GM19239 (cell line): ENCODE measurements at places on chromosomes 7 and 10.

GRCh38 chr7:116316838-116317628, 106.7 kb downstream of the TES start:
- peak; percentile 7 for DNase-seq

GRCh38 chr7:81865754-81866153, 95.9 kb upstream of the HGF start:
- DNase-seq = no peak

DNA sequence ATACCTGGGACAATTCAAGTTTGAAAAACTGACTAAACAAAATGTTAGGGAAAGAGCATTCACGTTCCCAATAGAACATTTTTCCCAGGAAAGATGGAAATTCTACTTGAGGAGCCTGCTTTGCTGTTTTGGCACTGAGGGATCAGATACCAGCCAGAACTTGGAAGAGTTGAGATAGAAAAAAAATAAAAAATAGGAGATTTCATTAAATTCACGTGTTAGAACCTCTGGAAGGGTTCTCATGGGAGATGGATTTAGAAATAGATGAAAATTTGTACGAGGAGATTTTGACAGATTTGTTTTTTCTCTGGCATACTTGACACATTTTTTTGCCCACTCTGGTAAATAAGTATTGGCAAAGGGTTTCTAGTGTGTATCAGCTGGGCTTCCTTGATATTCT, 63.7 kb downstream of the CELF2 start:
- no peak for DNase-seq

DNA sequence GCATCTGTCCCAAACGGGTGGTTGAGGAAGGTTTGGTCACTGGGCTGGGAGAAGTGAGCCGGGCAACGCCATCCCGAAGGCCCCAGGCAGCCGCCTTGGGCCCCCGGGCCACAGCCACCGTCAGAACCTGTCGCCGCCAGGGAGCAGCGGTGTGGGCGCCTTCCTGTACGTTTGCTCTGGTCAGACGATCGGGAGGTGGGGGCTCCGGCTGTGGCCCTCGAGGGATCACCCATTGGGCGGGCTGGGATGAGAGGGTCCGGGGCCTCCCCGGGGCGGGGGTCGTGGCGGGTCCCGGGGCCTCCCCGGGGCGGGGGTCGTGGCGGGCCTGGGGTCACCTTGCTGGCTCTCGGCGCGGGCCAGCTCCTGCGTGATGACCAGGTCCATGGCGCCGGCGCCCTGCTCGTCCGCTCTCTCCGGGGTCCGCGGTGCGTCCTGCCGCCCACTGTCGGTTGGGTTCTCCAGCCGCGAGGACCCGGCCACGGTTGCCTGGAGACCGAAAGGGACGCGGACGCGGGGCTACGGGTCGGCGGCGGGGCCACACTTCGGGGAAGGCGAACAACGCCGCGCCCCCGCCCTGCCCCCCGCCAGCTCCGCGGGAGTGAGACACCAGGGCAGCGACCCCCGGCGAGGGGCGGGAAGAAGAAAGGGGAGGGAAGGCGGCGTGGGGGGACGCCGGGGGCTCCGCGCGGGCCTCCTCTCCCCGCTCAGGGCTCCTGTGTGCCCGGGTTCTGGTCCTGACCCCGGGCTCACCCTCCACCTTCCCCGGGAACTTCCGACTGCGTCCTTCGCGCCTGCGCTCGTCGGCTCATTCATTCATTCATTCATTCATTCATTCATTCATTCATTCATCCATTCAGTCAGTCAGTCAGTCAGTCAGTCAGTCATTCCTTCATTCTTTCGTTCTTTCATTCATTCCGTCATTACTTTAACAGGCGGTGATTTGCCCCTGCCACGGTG, at the start of gene CFAP46:
Gene CFAP46, minus strand, starts transcription at position 470 of the 957 bp plus-strand sequence. Its CDS starts 86 bp downstream, at position 384.
- peak; percentile 50 for DNase-seq

- DNase-seq = no peak
Measured at GRCh38 chr7:73972614-73973013, 55.4 kb upstream of the ELN start.

DNA sequence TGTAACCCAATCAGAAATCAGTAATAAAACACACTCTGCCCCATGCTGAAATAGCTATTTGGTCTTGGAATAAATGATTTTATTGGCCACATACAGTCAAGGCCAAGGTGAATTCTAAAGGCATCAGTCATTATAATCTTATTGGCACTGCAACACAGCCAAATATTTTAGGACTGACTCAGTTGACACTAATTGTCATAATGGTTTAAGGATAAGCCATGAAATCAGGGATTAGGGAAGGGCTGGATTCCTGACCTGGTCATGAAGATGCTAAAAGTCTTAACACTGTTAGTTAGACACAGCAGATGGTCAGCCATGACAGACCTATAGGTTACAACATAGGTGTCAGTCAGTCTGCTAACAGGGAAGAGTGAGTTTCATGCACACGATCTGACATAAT, 330.3 kb upstream of the NPSR1 start:
- DNase-seq = no peak

- DNase-seq = no peak
Measured at GRCh38 chr10:49083261-49083660, 32.1 kb downstream of the VSTM4 start.

DNA sequence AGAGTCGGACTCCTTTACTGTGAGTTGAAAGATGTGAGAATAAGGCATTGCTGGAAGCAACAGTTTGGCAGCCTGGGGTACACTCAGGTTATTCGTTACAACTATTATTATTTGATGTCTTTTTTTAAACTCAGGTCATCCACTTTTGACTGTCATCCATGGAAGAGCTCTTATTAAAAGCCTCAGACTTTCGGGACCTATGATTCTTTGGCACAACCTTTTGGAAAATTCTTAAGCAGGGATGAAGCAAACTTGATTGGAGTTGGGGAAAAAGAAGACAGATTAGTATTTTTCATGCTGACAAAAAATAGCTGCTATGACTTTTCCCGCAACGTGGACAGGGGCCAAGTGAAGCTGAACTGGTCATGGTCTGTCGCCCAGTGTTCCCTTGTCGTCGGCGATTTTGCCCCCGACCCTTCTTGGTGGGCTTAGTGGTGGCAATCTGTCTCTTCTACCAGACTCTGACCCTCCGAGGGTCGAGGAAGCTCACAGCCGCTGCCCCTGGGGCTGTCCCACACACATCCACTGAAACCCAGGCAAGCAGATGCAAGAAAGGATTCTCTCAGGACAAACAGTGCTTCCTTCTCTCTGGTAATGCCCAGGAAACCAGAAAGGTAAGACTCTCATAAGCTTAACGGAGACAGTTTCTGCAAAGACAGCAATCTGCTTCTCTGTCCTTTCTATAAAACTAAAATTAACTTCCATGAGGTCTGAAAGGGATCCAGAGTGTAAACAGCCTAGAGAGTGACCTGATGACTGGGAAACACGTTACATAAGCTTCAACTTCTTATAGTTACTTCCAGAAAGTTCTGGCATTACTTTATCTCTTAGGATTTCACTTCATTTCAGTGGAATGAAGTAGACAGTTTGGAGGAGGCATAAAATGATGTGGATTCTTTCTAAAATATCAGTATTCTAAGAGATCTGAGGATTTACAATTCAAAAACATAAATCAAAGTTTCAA, 1.0 kb downstream of the CPED1 start:
- no peak for DNase-seq

DNA sequence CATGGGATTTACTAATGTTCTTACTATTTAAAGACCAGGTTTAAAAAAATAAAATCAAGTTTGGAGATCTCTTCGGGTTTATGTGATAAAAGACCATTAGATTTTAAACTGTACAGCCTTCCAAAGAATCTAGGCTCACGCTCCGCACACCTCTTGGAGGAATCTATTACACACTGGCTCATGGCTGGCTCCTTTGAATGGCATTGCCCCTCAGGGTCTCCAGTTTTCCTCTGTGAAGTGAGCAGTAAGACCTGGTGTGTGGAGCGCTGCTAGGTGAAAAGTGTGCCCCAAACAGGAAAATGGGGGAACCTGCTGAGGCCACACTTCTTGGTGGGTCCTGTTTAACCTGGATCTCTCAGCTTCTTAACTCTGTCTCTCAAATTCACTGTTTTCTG, 142.3 kb downstream of the KAT6B start:
- no peak for DNase-seq

- DNase-seq = no peak
Measured at GRCh38 chr7:124649397-124650014, 116.1 kb downstream of the GPR37 start.

DNA sequence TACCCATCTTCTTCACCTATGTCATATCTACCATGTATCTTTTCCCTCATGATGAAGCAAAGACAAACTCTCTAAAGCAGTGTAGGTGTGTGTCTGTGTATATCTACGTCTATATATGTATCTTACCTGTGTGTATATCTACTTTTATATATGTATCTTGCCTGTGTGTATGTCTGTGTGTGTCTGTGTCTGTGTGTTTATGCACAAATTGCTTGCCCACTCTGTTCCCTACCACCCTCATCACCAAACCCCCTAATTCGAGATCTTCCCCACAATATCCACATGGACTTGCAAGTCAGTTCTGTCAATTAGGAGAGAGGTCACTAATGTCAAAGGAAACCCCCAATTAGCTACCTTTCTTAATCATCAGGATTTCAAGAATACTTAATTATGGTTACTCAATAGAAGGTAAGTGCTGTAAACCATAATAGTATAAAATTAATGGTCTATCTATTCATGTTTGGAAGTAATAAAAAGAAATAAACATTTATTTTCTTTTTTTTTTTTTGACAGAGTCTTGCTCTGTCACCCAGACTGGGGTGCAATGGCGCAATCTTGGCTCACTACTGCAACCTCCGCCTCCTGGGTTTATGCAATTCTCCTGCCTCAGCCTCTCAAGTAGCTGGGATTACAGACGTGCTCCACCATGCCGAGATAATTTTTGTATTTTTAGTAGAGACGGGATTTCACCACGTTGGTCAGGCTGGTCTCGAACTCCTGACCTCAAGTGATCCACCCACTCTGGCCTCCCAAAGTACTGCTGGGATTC, 43.6 kb downstream of the ANKRD61 start:
- DNase-seq = no peak

DNA sequence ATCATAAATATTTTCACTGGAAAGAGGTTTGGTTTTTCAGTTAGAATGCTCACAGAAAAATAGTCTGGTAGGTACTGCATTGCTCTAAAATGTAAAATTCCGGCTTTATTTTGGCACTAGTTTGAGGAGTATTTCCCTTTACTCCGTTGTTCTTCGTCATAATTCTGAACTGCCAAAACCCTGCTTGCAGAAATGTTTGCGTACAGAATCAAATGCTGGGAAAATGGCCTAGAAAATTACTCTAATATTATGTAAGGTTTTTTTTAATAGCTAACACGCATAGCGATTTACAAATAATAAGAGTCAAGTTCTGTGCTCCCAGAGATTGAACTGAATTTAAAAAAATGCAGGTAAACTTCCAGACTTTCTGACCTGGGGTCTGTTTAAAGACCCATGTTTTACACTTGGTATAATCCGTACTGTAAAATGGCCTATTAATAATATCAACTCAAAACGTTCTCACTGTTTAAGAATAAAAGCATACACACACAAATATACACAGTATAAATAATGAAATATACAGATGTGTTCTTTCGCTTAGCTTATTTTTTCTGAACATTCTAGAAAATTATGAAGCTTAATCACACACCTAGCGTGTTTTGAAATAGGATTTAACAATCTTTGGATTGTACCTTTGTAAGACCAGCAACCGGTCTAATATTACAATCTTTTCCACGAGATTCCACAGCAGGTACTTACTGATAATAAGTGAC, 23.5 kb upstream of the ANLN start:
- DNase-seq = no peak

GRCh38 chr10:86155054-86155921, 211.3 kb downstream of the GRID1 start:
- no peak for DNase-seq

DNA sequence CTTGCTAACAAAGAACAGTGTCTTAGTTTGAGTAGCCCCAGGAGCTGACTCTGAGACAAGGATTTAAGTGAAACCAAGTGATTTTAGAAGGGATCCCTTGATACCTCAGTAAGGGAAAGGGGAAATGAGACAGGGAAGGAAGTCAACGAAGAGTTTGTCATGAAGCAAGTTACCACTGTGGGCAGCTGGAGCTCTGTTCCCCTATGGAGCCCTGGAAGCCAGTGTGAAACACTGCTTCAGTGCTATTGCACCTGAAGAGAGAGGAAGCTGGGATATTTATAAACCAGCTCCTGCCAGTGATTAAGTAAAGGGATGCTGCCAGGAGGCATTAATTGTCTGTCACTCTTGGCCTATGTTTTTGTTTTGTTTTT, 58.9 kb upstream of the WAPL start:
- DNase-seq = no peak

DNA sequence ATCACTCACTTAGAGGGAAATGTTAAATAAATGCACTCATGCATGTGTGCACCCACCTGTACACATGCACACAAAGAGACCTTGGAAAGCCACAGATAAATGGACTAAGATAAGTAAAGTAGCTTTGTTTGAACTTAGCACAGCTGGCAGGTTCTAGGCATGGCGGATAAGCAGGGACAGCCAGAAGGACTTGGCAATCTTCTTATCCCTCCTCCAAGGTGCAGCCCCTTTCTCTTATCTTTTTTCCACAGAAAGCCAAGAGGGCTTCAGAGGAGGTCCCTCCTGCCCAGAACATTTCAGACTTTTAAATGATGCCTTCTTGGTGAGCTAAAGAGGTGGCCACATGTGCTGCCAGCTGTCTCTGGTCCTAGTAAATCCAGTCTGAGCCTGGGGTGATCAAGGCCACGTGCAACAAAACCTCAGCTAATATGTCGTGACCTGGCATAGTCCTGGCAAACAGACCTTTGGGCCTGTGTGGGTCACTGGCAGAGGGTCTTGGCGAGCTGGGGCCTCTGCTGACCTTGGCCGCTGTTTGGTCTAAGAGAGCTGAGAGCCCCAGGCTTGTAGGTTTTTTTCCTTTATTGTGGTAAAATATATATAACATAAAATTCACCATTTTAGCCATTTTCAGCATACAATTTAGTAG, 43.2 kb upstream of the SLC35B4 start:
- no peak for DNase-seq

- no peak for DNase-seq
Measured at GRCh38 chr10:90722832-90723231, 135.0 kb downstream of the HTR7 start.

GRCh38 chr10:88991899-88992320, 1.3 kb downstream of the FAS start:
- DNase-seq = no peak

GRCh38 chr10:124417895-124418725, 613 bp downstream of the OAT start:
- DNase-seq = no peak

GRCh38 chr7:84191842-84192241, 2.7 kb downstream of the SEMA3A start:
- no peak for DNase-seq

DNA sequence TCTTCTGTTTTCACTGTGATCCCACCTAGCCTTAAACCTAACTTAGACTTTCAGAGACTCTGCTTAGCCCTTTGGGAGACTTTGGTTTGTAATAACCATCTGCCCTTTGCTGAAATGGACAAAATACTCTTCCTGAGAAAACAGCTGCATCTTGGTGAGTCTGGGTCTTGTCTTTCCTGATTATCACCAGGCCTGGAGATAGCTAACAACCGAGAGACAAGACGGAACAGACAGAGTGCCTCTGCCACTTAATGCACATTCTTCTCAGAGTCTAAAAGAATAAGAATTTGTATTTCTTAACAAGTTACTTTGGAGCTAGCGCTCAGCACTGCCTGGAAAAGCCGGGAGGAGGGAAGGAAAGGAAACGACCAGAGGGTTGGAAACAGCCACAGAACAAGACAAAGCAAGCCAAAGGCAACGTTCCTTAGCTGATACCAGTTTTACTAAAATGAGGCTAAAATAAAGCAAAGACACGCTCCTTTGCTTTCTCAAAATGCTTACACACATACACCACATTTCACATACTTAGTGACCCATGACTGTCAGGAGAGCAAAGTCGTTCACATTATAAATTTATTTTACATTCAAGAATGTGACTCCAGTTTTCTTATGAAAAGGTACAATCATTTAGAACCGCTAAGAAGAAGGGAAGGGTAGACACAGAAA, 70.3 kb upstream of the DGKI start:
- no peak for DNase-seq
